ENCODE measurements at places on chromosomes 6 and 20.

DNA sequence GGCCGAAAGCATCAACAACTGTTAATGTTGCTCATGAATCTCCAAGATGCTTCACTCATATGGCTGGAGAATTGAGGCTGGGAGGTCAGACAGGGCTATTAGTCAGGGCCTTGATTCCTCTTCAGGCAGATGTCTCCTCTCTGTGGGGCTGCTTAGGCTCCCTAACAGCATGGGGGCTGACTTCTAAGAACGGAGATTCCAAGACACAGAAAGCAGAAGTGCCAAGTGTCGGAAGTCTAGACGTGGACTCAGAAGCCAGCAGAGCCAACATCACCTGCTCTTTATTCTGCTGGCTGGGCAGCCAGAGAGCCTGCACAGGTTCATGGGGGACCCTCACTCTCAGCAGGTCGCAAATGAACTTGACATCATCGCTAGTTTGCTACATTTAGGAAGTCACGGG is 279.8 kb downstream of the CDH26 start:
- no peak for DNase-seq

DNA sequence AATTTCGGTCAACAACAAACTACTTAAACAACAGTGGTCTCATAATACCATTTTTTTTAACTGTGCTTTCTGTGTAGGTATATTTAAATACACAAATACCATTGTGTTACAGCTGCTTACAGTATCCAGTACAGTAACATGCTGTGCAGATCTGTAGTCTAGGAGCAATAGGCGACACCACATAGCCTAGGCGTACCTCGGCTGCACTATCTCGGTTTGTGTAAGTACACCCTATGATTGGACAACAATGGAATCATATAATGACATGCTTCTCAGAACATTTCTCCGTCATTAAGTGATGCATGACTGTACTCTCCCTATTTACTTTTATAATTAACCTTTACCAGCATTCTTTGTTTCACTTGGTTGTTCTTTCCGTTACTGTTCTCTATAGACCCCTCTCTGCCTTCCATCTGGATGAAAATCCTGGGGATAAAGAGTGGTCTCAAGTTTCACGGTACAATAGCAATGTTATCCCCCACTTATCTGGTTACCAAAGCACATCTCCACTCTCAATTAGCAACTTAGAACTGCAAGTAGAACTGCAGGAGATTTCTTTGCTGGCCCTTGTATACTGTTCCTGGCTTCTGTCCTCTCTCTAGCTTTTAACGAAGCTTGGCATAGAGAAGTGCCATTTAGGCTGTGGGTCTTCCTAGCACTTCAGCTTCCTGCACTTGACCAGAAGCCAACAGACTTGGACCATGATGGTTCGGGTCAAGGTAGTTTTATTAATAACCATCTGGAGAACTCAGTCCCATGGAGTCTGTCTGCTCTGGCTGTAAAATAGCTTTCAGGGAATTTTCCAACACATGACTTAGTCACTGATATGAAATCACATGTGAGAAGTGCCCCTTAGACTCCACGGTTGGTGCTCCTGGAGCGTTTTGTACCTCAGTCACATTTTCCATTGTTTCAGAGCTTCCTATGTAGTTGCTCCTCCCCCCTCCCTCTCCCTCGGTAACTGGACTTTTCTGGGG is 80.4 kb upstream of the POPDC3 start:
- DNase-seq = no peak

- no peak for DNase-seq
Measured at GRCh38 chr6:147486683-147487082, 21.8 kb upstream of the SAMD5 start.

DNA sequence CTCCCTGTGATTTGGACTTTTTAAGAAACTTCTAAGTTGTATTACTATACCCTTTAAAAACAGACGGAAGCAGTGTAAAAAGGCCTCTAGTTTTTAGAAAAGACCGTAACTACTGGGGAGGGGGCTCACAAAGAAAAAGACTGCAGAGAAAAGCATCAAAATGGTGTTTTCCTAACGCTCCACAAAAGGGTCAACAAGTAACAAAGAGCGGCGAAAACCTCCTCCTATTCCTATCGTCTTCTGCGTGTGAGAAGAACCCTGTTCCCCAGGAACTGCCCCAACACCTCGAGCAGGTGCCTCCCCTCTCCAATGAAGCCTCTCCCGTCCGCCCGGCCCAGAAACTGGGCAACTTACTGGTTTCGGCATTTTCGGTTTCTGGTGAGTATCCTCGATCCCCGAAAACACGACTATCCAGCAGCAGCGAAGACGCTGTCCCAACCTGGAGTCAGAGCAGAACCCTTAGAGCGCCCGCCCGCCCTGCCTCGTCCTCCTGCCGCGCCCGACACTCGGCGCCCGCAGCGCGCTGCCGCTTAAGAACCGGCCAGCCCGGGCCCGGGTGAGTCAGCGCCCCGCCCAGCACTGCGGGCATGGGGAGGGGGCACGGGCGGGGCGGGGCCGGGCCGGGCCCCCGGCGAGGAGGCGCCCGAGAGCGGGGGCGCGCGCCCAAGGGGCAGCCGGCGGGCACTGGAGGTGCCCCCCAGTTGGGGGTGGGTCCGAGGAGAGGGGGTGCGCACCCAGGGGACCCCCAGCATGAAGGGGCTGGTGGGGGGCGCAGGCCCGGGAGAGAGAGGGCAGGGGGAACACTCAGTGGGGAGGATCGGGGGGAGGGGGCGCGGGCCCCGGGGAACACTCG is 1.2 kb downstream of the EZR start:
- peak; percentile 75 for DNase-seq

DNA sequence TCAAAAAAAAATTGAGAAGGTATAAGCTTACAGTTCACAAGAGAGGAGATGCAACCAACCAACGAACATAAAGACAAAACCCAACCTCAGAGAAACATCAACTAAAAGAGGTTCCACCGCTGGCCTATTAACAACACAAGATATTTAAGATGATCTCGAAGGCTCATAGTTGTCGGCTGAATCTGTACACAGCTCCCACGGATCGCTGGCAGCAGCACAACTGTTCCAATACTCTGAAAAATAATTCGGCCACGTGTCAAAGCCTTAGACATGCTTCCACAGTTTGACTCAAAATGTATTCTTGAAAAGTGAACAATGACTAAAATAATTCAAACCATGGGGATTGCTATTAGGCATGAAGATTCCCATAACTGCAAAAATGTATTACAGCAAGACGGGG is 13.7 kb downstream of the EXOC2 start:
- no peak for DNase-seq

DNA sequence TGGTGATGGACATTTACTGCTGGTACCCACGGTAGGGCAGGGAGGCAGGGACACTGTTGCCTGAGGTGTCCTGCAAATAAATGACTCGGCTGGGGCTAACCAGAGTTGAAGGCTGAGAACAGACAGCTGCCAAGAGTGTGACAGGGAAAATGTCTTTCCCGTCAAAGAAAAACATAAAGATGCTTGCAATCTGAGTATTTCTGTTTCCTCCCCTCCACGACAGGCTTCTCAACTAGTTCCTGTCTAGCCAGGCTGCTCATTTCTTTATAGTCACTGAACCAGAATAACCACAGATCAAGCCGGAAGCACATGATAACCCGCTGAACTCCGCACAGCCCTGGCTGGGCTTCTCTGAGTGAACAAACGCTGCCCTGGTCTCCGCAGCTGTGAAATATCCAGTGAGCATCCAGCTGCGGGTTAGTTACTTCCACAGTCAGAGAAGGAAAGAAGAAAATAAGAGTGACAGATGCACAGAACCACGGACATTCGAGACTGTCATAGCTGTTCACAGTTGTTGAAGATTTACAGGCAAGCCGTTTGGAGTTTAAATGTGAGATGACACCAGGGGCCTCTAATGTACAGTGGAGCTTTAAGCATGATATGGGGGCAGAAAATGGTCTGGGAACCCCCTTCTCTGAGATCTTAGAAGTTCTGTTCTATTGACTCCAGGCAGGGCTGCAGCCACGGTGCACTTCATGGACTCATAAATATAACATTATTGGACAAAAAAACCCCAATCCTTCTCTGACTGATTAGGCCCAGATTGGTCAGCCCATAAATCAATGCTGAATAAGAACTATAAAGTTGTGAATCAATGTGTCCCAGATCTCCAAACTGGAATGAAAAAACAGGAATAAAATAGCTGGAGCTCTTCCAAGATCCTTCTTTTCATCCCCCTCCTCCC is 299.9 kb upstream of the SUPT3H start:
- DNase-seq = peak; percentile 77

Measured in fibroblast of skin of right quadriceps (primary cell).